ENCODE measurements at places on chromosomes 12 and 14.

- DNase-seq: no peak
Observed at GRCh38 chr14:24329736-24330135, 5.1 kb downstream of the ADCY4 start.

GRCh38 chr12:3551386-3551785 lies 60.4 kb downstream of the PRMT8 start:
- DNase-seq: no peak

DNA sequence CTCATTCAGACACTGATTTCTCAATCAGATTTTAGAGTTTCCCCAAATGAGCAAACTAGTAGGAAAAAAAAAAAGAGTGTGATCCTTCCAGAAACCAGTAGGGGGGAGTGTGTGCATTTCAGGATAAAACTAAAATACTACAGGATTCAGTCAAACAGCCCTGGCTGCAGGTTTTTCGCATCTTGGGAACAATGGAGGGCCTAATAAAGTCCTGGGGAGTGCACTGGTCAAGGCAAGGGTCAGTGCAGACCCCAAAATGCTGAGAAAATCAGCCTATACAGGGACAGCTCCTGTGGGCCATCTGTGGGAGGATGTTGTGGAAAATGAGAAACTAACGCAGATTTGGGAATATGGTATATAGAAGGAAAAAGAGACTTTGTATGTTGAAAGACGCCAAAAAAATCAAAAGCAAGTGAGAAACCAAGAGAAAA lies 22.2 kb upstream of the ABCD4 start:
- DNase-seq: peak; percentile 43

- DNase-seq: no peak
Observed at GRCh38 chr14:25074099-25074685, 24.2 kb upstream of the STXBP6 start.

DNA sequence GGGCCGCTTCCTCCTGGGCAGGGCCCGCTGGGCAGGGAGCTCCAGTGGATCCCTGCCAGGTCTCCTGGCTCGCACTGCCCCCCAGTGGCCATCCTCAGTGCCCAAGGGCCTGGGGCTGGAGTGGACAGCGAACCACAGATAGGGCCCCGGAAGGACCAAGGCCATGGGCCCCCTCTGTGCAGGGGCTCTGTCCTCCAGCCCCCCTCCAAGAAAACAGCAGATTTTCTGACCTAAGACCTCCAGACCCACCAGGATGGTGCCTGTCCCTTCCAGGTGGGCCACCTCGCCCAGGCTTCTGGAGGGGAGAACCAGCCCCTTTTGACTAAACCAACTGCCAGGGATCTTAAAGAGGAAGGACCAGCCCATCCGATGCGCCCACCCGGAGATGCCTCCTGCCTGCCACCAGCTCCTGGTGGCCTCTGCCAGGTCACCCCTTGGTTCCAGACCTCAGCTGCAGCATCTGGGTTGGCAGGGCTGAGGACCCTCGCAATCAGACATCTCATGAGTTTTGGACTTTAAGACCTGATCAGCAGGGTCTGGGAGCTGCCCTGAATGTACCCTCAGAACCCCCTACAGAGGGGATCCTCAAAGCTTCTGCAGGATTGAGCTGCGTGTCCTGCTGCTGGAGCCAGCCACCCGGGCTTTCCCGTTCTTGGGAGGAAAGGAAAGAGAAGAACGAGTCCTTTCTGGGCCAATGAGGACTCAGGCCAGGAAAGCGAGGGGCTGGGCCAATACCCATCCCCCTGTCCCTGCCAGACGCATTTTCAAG lies 325.8 kb upstream of the DIO3 start:
- no peak for DNase-seq

DNA sequence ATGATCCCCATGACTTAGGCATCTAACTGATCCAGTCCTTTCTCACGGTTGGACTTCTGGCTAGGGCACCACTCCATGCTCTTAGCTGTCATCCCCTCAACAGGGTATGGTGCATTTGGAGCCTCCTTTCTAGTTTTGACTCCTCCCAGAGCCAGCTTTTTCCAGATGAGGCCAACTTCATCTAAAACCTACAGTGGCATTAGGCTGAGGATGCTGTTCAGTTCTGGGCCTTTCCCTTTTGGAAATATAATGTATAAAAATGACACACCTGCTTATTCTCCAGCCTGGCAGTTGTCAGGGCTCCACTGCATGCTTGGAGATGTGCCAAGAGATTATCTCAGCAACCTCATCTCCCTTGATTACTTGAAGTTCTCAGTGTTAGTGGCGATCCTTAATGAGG lies 239.7 kb downstream of the EMP1 start:
- DNase-seq: no peak

- no peak for DNase-seq
Observed at GRCh38 chr12:19215115-19215514, 85.6 kb downstream of the PLEKHA5 start.

DNA sequence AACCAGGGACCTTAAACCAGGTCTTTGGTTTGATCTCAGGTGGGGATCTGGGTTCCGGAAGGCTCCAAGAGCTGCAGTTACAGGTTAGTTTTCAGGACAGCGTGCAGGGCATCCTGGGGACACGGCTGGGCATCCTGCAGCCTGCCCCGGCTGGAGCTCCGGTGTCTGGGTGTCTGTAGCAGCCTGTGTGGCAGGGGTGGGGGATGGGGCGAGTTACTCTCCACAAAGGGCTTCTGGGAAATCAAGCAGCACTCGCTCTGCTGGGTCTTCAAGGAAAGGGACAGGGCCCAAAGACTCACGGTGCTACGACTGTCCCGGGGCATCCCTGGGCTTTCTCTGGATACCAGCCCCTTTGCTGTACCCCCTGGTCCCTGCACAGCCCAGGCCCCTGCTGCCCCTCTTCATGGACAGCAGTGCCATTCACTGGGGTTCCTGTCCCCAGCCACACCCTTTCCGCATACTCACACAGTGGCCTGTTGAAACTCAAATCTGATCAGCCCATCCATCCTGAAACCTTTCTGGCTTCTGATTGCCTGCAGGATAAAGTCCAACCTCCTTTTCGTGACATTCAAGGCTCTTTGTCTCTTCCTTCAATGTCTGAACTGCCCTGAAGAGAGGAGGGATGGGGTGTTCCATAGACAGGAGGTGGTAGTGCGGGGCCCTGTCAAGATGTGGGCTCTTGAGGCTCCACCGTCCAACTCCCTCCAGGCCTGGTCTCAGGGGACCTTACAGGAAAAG lies 22.2 kb upstream of the PPP1R13B start:
- DNase-seq: no peak

- DNase-seq: no peak
Observed at GRCh38 chr12:123621101-123621500, 12.4 kb downstream of the EIF2B1 start.

DNA sequence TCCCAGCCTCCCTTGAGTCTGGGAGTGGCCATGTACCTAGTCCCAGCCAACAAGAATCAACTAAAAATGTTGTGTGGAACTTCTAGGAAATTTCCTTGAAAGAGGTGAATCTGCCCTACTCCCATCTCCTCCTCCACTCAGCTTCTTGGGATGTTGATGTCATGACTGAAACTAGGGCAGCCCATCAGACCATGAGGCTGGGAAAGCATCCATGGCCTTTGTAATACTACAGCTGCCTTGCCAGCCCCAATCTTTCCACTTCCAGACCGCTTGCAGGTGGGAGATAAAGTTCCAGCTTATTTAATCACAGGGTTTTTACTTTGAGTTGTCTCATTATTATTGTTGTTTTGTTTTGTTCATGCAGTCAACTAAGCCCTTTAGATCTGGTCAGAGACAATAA lies 170.3 kb upstream of the LMNTD1 start:
- no peak for DNase-seq

DNA sequence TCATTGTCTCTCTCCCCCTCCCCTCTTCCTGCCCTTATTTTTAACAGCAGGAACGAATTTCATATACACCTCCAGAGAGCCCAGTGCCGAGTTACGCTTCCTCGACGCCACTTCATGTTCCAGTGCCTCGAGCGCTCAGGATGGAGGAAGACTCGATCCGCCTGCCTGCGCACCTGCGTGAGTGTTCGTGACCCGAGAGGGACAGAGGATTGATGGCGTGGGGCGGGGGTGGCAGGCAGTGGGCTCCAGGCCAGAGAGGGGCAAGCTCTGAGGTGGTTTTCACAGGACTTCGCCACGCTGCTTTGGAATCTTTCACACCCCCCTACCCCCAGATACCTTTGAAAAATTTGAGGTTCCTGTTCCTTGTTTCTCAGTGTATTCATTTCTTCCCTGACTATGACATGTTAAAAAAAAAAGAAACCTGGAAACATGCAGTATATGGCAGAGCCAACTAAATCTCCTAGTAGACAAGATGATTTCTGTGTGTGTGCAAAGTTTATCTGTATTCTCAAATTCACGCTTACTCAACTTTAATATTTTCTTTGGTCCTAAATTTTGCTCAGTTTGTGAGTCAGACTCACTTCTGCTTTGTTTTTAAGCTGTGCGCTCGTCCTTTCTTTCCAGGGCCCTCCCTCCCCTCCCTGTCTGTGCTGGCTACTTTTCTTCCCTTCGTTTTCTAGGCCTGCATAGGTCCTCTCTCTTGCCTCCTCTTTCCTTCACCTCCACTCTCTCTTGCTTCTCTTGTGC lies 103.1 kb downstream of the ETV6 start:
- no peak for DNase-seq

DNA sequence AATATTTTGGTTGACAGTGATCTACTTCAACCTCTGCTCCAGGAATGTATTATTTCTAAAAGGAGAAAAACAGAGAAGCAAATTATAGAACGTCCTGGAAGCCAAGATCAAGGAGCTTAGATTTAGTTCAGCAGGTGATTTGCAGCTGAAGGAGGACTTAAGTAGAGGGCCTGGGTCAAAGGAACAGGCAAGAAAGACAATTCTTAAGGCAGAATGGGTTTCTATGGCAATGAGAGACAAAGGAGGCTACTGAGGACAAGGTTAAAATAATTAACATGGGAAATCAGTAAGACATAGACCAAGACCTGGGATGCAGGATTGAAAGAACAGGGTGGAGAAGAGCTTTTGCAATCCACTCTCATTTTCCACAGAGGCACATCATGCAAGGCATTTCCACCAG lies 2.4 kb upstream of the SNW1 start:
- no peak for DNase-seq

DNA sequence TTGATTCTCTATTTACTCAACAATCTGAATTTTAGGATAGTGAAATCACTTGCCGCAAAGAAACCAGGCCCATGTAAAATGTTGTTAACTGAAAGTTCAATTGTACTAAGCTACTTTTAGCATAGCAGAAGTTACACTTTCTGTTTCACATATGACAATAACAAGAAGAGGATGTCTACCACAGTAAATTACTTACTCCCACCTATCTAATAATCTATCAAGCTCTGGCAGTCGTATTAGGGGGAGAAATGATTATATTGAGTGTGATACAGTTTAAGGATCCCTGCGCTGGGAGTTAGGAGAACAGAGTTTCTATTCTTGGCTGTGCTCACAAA lies 66.5 kb upstream of the CAND1 start:
- no peak for DNase-seq

DNA sequence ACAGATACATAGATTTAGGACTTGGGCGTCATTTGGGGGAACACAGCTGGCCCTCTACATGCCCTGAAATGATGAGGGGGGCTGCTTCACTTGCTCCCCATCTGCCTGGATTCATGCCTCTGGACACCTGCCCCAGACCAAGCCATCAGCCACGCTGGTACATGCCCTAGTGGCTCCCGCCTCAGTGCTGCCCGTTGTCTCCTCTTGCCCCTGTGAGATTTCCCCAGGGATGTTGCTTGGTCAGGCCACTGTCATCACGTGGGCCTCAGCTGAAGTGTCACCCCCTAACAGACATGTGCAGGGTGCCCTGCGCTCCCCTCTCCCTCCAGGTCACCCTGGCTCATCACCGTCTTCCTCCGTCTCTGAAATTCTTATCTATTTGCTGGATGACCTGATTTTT lies 157.5 kb downstream of the PIWIL1 start:
- DNase-seq: no peak

DNA sequence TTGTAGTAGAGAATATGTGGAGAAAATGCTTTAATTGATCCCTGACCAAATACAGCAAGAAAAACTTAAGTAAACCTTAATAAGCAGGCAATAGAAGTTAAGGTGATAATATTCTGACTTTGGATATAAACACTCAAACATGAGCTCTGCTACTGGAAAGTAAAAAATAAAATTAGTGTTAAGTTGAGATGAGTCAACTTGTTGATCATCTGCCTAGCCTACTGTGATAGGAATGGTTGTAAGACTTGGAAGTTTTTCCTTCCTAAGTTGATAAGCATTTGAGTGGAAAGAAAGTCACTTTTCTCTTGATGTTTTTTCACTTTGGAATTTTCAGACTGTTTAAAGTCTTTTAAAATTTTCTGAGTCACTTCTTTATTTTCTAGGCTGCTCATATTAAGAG lies 26.0 kb downstream of the ADIPOR2 start:
- DNase-seq: no peak

- peak; percentile 57 for DNase-seq
Observed at GRCh38 chr12:126681676-126682075, 1585.3 kb upstream of the TMEM132C start.

DNA sequence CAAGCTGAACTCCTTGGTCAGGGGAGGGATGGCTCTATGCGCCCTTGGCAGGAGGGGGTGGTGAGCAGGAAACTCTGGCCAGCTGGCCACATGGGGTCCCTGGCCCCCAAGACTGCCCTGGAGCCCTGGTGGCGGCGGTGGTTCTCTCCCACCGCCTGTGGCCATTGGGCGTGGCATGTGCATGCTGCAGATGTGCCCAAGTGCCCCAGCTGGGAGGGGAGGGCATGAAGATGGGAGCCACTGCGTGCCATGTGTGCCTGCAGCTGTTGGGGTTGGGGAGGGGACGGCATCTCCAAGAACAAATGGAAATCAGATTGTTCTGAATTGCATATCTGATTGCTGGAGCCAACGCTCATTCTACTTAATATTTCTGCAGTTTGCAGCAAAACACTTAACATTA lies 115.7 kb upstream of the IGF1 start:
- no peak for DNase-seq

- no peak for DNase-seq
Observed at GRCh38 chr14:58560208-58560607, 77.6 kb upstream of the DACT1 start.

- DNase-seq: no peak
Observed at GRCh38 chr14:60303745-60304144, 54.7 kb downstream of the PPM1A start.

DNA sequence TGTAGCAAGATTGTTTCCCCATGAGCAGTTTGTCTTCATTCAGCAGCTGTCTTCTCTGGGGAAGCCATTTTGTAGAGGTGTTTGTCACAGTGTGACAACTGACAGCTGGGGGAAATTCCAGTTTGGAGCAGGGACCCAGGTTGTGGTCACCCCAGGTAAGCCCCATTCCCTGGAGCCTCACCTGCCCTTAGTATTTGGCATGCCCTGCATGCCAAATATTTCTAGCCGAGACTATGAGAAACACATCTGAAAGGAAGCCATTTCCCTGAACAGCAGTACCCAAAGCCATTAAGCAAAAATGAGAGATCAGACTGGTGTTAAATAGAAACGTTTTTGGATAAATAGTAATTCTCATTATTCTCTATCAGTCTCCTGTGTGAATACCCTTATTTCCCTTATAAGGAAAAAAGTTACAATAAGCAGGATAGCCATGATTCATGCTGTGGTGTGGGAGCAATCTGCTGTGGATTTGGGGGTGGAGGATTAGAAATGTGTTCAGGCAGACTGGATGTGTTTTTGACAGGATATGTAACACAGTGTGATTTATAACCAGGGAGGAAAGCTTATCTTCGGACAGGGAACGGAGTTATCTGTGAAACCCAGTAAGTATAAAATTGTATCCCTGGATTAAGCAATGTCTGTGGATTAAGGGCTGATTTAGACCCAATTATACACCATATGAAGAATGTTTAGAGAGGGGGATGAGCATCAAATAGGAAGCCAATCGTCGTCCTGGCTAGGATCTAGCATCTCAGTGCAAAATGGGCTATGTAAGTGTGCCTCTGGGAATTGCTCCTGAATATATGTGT lies 68.9 kb downstream of the DAD1 start:
- DNase-seq: no peak

GRCh38 chr12:93518725-93519124 lies 51.4 kb downstream of the MRPL42 start:
- no peak for DNase-seq
